ENCODE measurements at places on chromosomes 16 and 17.

- DNase-seq = no peak
These were observed 12.1 kb upstream of the NDUFAB1 start for GRCh38 chr16:23608194-23608593.

GRCh38 chr16:82955741-82956348, 329.1 kb downstream of the CDH13 start:
- no peak for DNase-seq

DNA sequence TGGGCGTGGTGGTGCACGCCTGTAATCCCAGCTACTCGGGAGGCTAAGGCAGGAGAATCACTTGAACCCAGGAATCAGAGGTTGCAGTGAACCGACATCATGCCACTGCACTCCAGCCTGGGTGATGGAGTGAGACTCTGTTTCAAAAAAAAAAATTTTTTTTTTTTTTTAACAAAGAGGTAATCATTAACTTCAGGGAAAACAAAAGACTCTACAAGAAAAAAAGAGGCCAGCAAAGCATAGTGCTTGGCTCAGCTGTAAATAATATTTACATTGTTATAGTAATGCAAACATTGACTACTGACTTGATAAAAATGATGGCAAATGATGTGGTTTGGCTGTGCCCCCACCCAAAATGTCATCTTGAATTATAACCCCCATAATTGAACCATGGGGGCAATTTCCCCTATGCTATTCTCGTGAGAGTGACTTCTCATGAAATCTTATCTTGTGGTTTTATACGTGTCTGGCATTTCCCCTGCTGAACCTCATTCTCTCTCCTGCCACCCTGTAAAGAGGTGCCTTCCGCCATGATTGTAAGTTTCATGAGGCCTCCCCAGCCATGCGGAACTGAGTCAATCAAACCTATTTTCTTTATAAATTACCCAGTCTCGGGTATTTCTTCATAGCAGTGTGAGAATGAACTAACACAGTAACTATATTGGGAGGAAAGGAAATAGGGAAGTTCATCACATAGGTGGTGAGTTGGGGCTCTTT, 12.7 kb upstream of the SSTR2 start:
- DNase-seq = peak; percentile 84

DNA sequence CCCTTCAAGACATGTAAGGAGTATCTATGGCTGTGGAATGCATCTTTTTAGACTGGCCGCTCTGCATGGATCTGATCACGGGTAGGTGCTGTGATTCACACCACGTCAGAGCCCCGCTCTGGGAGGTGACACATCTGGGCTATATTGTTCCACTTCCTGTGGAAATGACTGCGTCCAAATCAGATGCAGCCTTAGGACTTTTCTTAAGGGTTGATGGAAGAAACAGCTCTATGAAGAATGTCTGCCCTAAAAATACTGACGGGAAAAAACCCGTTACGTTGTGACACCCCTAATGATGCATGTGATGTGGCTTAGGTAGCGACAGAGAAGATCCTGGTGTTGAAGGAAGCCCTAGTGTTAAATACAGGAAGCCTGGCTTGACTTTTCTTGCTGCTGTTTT, 12.2 kb downstream of the BANP start:
- peak; percentile 88 for DNase-seq

GRCh38 chr16:31505483-31505882, 2.7 kb downstream of the RUSF1 start:
- peak; percentile 59 for DNase-seq

DNA sequence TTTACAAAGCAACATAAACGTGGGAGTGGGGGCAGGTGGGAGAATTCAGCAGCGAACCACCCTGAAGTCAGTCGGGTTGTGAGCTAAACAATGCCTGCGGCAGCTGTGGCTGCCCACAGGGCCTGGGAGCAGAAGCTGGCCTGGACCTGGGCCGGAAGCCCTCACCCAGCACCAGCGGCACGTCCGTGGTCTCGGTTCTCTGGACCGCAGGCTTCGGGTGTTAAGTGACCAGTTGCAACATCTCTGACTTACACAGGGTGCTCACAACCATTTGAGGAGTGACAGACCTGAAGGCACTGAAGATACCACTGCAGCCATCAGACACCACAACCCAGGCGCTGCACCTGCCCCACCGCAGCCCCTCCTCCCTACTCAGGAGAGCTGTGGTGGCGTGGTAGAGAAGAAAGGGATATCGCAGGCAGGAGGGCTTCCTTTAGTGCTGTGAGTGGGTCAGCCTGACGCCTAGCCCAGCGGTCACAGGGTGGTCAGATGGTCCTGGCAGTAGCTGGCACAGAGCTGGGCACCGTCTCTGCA, 33.8 kb downstream of the CBFA2T3 start:
- no peak for DNase-seq

GRCh38 chr17:58527949-58528348, 13.5 kb upstream of the MTMR4 start:
- DNase-seq = no peak

Measured in common myeloid progenitor, CD34-positive (primary cell).